Neural progenitor cell (in vitro differentiated cells): ENCODE measurements at places on chromosomes 4 and X.

- no peak for DNase-seq
Observed at GRCh38 chrX:25158635-25159034, 142.9 kb upstream of the ARX start.

DNA sequence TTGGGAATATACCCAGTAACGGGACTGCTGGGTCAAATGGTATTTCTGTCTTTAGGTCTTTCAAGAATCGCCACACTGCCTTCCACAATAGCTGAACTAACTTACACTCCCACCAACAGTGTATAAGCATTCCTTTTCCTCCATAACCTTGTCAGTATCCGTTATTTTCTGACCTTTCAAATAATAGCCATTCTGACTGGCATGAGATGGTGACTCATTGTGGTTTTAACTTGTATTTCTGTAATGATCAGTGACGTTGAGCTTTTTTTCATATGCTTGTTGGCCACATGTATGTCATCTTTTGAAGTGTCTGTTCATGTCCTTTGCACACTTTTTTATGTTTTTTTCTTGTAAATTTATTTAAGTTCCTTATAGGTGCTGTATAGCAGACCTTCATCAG lies 81.2 kb downstream of the ADAM29 start:
- DNase-seq, result no peak

DNA sequence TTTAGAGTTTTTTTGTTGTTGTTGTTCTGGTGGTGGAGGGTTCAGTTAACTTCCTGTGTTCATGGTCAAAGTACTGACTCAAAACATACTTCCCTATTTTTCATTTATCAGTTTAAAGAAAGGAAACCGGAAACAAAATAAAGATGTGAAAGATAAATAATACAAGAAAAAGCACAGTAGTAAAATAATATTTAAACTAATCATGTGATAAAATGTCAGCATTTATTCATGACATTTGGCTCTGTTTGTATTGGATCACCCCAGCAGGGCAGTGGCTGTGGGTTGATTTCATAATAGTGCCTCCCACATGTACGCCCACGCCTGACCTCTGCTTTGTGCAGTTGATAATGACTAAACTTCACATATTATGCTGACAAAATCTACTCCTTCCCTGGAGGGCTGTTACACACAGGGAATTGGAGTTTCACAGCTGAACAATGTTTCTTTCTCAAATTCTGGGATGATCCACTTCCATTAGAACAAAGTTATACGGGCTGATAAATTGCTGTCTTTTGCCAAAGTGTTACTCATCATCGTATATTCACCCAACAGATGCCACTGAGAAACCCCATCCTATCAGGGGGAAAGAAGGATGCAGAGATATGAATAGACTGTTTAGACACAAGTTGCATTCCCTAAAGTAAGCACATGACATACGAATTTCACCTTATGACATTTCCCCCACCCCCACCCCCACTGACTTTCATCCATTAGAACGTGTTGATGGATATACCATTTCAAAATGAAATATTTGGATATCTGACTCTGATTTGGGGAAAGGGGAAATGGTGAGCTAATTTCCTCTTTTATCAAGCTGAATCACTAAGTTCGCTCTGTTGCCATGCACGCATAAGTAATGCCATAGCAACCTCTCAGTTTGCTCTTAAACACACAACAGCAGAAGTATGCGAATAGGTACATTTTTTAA lies 48.3 kb downstream of the AMELX start:
- no peak for DNase-seq

DNA sequence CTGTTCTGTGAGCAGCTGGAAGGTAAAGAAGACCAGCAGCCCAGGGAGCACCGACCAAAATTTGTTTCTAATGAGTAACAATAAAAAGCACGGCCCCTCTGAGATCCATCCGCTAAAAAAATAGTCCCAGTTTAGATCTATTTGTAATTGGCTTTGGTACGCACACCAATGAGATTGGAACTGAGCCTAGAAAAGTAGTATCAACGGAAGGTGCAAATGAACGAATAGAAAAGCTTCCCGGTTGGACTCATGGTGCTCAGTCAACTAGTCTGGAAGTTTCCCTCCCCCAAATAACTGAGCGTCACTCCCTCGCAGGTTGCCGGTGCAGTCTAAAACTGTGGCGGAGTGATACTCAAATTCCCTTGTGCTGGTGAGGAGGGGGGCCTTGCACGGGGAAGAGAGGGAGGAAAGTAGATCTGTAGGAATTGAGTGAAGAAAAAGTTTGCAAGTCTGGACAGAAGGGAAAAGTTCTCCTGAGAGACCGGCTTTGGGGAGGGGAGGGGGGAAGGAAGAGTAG lies at the start of gene COL4A5:
TSS of gene COL4A5 (plus strand) at position 413 of the 517 bp plus-strand sequence. CDS start 288 bp downstream, outside the sequence.
- peak; percentile 87 for DNase-seq

- peak; percentile 94 for DNase-seq
Observed at GRCh38 chrX:52933976-52934703, 24.2 kb downstream of the FAM156A start.
